ENCODE measurements at places on chromosomes 2 and 18. TPM values are rescaled to one million over a fixed set of nuclear protein-coding genes. Genes with fewer than 3 reads are reported as not detected.
A peak's percentile ranks its signal among the peaks of the same experiment; 100 is the strongest.

Gene NETO1
- polyA plus RNA-seq, result not detected

Gene GPAT2
- polyA plus RNA-seq, result 0.29 TPM

Gene SCN3A
- polyA plus RNA-seq, result 2.4 TPM

Gene AGXT
- 157 TPM for polyA plus RNA-seq

Gene CNTNAP5
- polyA plus RNA-seq, result 0.28 TPM

Gene STK16
- polyA plus RNA-seq, result 7.7 TPM

Gene ANKRD30BL
- polyA plus RNA-seq, result not detected

Gene TACR1
- polyA plus RNA-seq, result 0.19 TPM

Gene PLEK
- polyA plus RNA-seq, result 0.72 TPM

Gene TUBB8B
- polyA plus RNA-seq, result 0.47 TPM

Gene KIF5C
- 2.1 TPM for polyA plus RNA-seq

Gene CXCR4
- polyA plus RNA-seq, result 2.4 TPM

Gene RNF138
- 18.5 TPM for polyA plus RNA-seq

Gene DCDC2C
- not detected for polyA plus RNA-seq

- H3K27ac ChIP-seq, result no peak overlapping the region
- peaks cover 49% of the 10 kb centered on the region for H3K27me3 ChIP-seq
- H3K4me1 ChIP-seq, result no peaks in the 10 kb centered on the region
- no peak overlapping the region for H3K4me3 ChIP-seq
These were observed 284.9 kb downstream of the INSIG2 start for GRCh38 chr2:118372886-118373830.

DNA sequence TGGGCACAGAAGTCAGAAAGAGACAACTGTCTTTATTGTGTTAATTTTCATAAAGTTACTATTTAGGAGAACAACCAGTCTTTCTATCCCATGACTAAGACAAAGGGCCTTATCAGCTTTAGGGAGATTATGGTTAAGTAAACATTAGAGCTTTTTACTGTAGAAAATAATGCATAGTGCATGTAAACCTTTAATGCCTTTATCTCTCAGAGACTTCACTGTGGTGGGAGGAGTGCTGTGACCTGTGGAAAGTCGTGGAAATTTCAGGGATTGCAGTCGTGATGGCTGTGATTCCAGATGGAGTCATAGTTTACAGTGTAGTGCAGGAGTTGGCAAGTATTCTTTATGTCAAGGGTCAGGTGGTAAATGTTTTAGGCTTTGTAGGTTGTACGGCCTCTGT is 15.8 kb downstream of the ZNF236 start:
- DNase-seq, result no peak
- no peaks in the 10 kb centered on the region for H3K27me3 ChIP-seq
- H3K27ac ChIP-seq, result peak overlapping the region; percentile 70
- H3K4me3 ChIP-seq, result no peak overlapping the region
- H3K36me3 ChIP-seq, result no peaks in the 10 kb centered on the region
- H3K4me1 ChIP-seq, result peaks cover 21% of the 10 kb centered on the region

GRCh38 chr2:239660390-239661230 is 259.8 kb upstream of the HDAC4 start:
- H3K27ac ChIP-seq, result no peak overlapping the region
- H3K4me1 ChIP-seq, result no peaks in the 10 kb centered on the region
- no peak overlapping the region for H3K4me3 ChIP-seq
- no peaks in the 10 kb centered on the region for H3K36me3 ChIP-seq

GRCh38 chr2:23241611-23242245 is 143.3 kb upstream of the KLHL29 start:
- no peak overlapping the region for H3K4me3 ChIP-seq
- no peak overlapping the region for H3K27ac ChIP-seq
- no peaks in the 10 kb centered on the region for H3K27me3 ChIP-seq
- no peak for DNase-seq
- H3K4me1 ChIP-seq, result peaks cover 4% of the 10 kb centered on the region
- H3K36me3 ChIP-seq, result no peaks in the 10 kb centered on the region

DNA sequence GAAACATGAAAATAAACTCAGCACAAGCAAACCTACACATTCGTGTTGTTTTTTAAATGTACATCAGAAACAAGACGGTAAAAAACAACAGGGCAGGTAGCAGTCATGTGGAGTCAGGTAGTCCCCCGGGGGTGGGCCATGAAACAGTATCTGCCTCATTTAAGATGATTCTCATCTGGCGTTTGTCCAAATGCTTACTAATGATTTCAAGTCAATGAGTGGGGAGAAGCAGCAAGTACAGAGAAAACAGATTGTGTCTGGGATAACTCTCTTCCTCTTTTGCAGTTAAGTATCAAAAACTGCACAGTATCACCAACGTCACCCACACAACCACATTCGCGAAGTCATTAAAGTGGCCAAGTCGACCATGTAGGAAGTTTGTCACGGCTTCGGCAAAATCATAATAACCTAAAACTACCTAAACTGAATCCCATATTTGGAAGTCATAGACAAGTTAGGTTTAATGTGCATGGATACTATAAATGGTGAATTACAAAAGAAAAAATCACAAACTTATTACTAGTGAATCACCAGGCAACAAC is 1.3 kb downstream of the LAPTM4A start:
- H3K27ac ChIP-seq, result peak overlapping the region; percentile 95
- DNase-seq, result peak; percentile 64
- no peaks in the 10 kb centered on the region for H3K36me3 ChIP-seq
- no peaks in the 10 kb centered on the region for H3K27me3 ChIP-seq
- peak overlapping the region; percentile 72 for H3K4me3 ChIP-seq

DNA sequence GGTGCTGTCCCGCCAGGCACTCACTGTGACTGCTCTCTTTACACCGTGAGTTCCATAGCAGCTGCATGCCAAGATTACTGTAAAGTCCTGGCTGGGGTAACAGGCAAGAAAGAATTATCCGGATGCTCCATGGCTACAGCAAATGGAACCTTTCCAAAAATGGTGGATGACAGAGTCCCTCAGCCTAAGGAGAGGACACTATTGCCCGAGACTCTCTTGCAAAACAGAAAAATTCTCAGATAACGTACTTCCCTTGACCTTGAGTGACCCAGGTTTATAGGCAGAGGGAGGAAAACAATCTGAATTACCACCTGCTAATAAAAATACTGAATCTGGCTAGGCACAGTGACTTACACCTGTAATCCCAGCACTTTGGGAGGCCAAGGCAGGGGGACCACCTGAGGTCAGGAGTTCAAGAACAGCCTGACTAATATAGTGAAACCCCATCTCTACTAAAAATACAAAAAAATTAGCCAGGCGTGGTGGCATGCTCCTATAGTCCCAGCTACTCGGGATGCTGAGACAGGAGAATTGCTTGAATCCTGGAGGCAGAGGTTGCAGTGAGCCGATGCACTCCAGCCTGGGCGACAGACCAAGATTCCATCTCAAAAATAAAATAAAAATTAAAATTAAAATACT is 4.5 kb downstream of the CYS1 start:
- peaks cover 46% of the 10 kb centered on the region for H3K27me3 ChIP-seq
- DNase-seq, result no peak
- H3K36me3 ChIP-seq, result no peaks in the 10 kb centered on the region
- H3K27ac ChIP-seq, result no peak overlapping the region
- peaks cover 4% of the 10 kb centered on the region for H3K4me1 ChIP-seq
- H3K4me3 ChIP-seq, result no peak overlapping the region

DNA sequence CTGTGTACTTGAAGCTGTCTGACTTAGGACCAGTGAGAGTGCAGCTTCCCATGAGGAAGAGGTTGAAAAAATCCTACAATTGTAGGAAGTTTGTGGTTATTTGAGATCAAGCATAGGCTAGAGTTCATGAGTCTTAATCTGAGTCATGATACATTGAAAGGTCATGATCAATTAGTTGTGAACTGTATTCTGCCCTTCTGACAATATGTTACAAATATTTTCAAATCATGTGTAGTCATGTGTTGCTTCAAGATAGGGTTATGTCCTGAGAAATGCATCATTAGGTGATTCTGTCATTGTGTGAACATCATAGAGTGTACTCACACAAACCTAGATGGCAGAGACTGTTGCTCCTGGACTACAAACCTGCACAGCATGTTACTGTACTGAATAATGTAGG is 68.4 kb upstream of the MFF start:
- no peak for DNase-seq
- H3K36me3 ChIP-seq, result no peaks in the 10 kb centered on the region
- H3K4me3 ChIP-seq, result no peak overlapping the region
- no peaks in the 10 kb centered on the region for H3K27me3 ChIP-seq
- H3K27ac ChIP-seq, result no peak overlapping the region

GRCh38 chr18:48216639-48217257 is 192.4 kb downstream of the ZBTB7C start:
- no peak overlapping the region for H3K4me3 ChIP-seq
- DNase-seq, result no peak
- no peaks in the 10 kb centered on the region for H3K4me1 ChIP-seq
- no peaks in the 10 kb centered on the region for H3K27me3 ChIP-seq
- H3K27ac ChIP-seq, result no peak overlapping the region

DNA sequence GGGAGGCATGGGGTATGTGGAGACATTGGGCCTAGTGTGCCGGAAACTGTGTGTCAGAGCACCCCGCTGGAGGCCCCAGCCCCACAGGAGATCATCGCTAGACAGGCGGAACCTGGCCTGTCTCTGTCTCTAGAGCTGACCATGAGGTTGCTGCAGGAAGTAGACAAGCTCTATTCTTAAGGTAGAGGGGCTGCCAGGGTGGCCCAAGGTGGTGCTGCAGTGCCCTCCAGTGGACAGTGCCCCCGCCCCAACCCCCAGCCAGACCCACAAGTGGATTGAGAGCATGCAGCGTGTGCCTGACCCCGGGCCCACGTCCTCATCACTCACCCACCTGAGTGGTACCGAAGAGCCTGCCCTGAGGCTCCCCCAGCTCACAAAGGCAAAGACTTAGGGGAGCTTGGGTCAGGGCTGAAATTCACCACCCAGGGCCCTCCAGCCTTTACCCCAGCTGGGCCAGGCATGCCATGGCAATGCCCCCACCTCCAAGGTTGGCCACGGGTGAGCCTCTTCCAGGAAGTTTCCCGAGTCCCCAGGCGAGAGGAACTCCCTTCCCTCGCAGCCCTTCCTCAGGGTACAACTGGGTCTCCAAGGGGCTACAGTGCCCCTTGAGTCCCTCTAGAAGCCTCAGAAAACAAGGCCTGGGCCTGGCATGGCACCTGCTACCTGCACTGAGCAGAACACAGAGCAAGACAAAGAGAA is 155.0 kb downstream of the TTC32 start:
- no peaks in the 10 kb centered on the region for H3K36me3 ChIP-seq
- peak; percentile 45 for DNase-seq
- no peaks in the 10 kb centered on the region for H3K27me3 ChIP-seq
- peaks cover under 1% of the 10 kb centered on the region for H3K4me1 ChIP-seq
- H3K27ac ChIP-seq, result no peak overlapping the region

DNA sequence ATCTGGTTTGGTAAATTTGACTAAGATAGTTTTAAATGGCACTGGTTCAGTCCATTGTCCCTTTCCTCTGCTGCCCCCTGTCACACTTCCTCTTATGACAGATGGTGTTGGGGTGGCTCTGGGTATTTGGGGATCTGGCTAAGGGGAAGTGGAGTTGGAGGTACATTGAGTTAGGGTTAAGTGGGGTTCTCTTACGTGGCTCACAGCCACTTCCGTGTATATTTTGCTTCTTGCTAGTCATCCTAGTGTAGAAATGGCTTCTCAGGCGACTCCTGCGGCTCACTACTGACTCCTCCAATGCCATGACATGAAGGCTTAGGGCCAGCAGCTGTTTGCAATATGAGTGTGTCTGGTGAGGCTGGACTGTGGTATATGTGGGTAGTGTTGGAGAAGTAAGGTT is 187.0 kb downstream of the HAUS1 start:
- H3K27ac ChIP-seq, result no peak overlapping the region
- H3K36me3 ChIP-seq, result no peaks in the 10 kb centered on the region
- peaks cover 5% of the 10 kb centered on the region for H3K4me1 ChIP-seq
- H3K4me3 ChIP-seq, result no peak overlapping the region
- no peaks in the 10 kb centered on the region for H3K27me3 ChIP-seq

DNA sequence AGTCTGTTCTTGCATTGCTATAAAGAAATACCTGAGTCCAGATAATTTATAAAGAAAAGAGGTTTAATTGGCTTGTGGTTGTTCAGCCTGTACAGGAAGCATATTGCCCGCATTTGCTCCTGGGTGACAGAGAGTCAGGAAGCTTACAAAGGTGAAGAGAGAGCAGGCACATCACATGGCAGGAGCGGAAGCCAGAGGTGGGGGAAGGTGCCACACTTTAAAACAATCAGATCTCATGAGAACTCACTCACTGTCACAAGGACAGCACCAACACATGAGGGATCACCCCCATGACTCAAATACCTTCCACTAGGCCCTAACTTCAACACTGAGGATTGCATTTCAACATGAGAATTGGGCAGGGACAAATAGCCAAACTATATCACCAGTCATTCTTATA is 124.8 kb upstream of the COL5A2 start:
- H3K27me3 ChIP-seq, result no peaks in the 10 kb centered on the region
- peaks cover 4% of the 10 kb centered on the region for H3K4me1 ChIP-seq
- DNase-seq, result no peak
- no peak overlapping the region for H3K27ac ChIP-seq

DNA sequence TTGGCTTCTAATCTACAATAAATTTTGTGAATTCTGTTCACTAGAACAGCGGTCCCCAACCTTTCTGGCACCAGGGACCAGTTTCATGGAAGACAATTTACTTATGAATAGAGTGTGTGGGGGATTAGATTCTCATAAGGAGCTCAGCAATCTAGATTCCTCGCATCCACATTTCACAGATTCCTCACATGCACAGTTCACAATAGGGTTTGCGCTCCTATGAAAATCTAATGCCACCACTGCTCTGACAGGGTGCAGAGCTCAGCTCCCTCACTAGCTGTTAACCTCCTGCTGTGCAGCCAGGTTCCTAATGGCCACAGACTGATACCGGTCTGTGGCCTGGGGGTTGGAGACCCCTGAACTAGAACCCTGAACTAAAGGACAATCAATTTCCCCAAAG is 1568.6 kb upstream of the NXPH2 start:
- no peak overlapping the region for H3K27ac ChIP-seq
- no peaks in the 10 kb centered on the region for H3K4me1 ChIP-seq
- no peak overlapping the region for H3K4me3 ChIP-seq
- no peaks in the 10 kb centered on the region for H3K36me3 ChIP-seq

DNA sequence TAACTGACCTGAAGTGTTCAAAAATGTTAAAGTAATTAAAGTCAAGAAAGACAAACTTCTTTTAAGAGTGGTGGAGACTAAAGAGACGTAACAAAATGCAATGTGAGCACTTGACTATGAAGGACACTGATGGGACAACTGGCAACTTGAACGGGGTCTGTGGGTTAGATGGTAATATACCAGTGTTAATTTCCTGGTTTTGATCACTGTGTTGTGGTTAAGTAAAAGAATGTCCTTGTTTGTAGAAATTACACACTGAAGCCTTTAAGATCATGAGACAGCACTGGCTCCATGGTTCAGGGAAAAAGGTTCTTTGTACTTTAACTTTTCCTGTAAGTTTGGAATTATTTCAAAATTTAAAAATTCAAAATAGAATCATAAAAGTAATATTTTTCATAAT is 58.2 kb downstream of the REL start:
- no peaks in the 10 kb centered on the region for H3K4me1 ChIP-seq
- no peaks in the 10 kb centered on the region for H3K36me3 ChIP-seq
- H3K27ac ChIP-seq, result no peak overlapping the region
- no peak for DNase-seq
- H3K4me3 ChIP-seq, result no peak overlapping the region

DNA sequence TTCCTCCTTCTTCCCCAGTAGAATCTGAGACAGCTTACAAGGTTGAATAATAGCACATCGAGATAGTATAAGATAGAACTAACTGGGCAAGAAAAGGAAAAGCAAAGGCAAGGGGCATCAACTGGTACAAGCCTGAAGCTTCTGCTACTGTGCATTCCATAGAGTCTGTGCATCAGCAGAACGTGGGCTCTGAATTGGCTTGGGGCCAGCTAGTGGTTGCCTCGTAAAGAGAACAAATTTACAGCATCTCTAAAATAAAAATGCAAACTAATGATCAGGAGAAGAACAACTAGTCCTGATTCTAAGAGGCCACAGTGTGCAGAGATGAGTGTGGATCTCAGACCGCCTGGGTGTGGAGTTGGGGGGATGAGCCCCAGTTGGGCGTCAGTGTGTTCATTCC is 36.6 kb downstream of the UPP2 start:
- no peaks in the 10 kb centered on the region for H3K27me3 ChIP-seq
- peak; percentile 31 for DNase-seq
- H3K4me1 ChIP-seq, result peaks cover 8% of the 10 kb centered on the region
- no peak overlapping the region for H3K27ac ChIP-seq
- no peak overlapping the region for H3K4me3 ChIP-seq

All from hepatocyte (in vitro differentiated cells).